ENCODE measurements at places on chromosomes 11 and 22.
A peak's percentile ranks its signal among the peaks of the same experiment; 100 is the strongest.

DNA sequence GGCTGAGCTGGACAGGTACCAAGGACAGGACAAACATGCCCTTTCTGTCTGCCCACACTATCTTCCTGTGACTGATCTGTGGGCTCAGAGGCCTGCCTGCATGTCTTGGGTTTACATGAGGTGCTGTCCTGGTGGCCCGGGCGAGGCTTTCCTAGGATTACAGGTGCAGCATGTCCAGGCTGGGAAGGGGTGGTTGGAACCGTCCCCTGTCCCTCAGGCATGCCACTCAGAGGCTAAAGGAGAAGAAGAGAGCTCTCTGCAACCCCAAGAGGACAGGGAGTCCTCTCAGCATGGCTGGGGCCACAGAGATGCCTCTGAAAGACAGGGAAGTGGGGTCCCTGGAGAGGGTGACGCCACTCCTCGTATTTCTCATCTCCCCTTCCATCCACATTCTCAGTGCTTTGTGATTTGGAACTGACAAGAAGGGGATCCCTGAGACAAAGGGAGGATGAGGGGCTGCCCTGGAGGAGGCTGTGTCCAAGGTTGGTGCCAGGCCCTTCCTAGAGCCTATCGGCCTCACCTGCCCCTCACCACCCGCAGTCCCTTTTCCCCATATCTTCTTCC lies 64.6 kb upstream of the LMO1 start:
- DNase-seq = no peak

GRCh38 chr11:70933981-70934583 lies 318.3 kb downstream of the SHANK2 start:
- DNase-seq = peak; percentile 8

- no peak for DNase-seq
Measured at GRCh38 chr11:5223146-5223545, 3.7 kb downstream of the HBB start.

- no peak for DNase-seq
Measured at GRCh38 chr11:19372381-19372780, 131.6 kb upstream of the E2F8 start.

- DNase-seq = no peak
Measured at GRCh38 chr11:45517171-45517770, 148.2 kb downstream of the CHST1 start.

DNA sequence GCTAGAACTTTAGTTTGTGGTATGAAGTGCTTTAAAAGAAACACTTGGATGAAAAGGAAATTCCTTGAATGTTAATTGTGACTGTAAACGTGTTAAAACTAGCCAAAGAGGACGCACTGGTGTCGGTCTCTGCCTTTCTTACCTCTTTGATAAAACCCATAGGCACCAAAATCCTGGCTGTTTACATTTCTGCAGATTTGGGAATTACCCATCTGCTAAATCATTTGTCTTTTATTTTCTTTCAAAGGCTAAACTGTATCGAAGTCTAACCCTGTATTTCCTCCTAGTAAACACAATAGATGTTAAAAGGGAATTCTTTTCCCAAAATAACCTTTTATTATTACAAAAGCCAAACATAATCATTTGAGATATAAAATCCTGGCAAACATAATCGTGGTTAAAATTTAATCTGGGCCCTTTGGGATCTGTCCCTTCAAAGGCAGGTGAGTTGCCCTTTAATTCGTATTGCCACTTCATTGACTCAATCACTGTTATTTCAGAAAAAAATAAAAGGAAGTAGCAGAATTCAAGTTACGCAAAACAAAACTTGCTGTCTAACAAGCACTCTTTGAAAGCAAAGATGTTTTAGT lies 2.4 kb downstream of the RASSF10 start:
- no peak for DNase-seq

DNA sequence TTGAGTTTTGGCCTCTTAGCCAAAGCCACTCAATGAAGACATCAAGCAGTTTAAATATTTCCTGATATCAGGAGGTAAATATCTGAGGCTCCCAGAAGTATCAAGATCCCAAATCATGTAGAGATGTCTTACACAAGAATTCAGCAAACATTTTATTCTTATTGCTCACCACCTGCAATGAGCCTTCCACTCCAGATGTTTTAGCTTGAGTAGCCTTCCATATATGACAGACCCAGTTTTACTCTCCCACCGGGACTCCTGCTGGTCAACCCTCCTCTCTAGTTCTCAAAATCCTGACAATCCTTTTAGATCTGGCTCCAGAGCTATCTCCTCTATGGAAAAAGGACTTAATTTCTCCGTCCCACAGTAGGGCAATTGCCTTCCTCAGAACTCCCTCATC lies 404.4 kb downstream of the KCNA4 start:
- no peak for DNase-seq
